ENCODE measurements at places on chromosomes 12 and 14.

DNA sequence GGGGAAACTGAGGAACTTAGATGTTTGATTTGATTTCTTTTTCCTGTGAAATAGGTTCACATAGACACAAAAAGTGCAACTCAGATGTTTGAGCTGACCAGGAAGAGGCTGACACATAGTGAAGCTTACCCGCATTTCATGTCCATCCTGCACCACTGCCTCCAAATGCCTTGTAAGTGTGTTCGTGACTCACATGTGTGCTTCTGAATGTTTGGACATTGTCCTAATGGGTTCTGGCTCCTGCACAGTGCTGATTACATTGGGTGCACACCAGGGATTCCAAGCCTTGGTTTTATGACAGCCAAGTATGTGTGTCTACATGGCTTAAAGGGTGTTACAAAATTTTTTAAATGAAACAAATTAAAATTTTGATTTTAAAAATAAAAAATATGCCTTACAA lies 137.4 kb downstream of the DAAM1 start:
- H3K4me3 ChIP-seq = no peak overlapping the region
- H3K27ac ChIP-seq = no peak overlapping the region
- H3K36me3 ChIP-seq = peaks cover 3% of the 10 kb centered on the region
- H3K4me1 ChIP-seq = no peaks in the 10 kb centered on the region

DNA sequence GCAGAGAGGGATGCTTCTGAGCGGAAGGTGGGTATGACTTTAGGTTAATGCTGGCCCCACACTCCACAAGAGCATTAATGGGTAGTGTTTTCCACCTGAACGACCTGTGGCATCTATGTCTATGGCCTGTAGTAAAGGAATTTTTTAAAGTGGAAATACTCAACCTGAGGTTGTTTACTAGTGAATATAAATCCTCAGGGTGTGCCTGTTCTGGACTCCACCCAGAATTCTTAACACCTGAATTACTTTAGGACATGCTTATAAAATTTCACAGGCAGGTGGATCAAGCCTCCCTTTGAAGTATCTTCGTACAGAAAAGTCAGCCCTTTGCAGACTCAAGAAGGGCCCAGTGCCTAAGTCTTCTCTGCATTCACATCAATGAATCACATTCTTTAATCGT lies 196.1 kb downstream of the ESR2 start:
- H3K27ac ChIP-seq = no peak overlapping the region
- peaks cover 43% of the 10 kb centered on the region for H3K36me3 ChIP-seq
- no peaks in the 10 kb centered on the region for H3K4me1 ChIP-seq
- H3K27me3 ChIP-seq = no peaks in the 10 kb centered on the region

- DNase-seq = no peak
- H3K4me1 ChIP-seq = no peaks in the 10 kb centered on the region
- H3K27ac ChIP-seq = no peak overlapping the region
- no peak overlapping the region for H3K4me3 ChIP-seq
Measured at GRCh38 chr12:64170730-64171129, 51.4 kb downstream of the KICS2 start.

GRCh38 chr12:108649669-108650068 lies 16.0 kb upstream of the SELPLG start:
- H3K4me1 ChIP-seq = peaks cover 15% of the 10 kb centered on the region
- no peaks in the 10 kb centered on the region for H3K27me3 ChIP-seq

DNA sequence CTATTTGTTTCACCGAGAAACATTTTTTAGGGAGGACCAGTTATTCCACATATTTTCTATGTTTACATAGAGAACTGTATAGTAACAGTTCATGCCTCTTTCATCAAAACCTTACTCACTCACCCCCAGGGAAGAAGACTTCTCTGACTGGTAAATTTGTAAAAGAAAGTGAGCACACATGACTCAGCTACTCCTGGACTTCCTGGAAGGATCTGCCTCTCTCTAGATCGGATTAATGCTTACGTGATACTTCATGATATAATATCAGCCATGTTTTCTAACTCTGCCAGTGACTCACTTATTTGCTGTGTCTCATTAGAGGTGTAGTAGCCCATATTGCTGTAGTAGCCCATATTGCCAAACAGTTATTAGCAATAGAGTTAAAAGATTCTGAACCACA lies 494.3 kb upstream of the ATXN7L3B start:
- H3K36me3 ChIP-seq = no peaks in the 10 kb centered on the region
- H3K27ac ChIP-seq = no peak overlapping the region

DNA sequence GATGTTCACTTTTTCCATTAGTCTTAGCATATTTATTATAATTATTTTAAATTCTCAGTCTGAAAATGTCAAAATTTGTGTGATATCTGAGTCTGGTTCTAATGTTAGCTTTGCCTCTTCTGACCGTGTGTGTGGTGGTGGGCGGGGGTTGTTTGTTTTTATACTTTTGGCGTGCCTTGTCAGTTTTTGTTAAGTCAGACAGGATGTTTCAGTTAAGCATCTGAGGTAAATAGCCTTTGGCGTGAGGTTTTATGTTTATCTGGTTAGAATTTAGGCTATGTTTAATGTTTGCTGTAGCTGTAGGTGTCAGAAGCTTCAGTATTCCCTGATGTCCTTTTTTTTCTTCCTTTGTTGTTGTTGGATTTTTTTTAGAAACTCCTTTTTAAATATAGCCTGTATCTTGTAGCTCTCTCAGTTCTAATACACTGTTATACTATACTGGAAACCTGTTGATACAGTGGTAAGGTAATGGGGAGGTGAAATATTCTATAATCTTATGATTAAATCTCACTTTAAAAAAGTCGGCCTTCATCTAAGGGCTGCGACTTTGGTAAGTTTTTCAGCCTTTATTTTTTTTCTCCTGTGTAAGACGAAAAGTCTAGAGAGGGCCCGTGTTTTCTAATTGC lies 111.6 kb downstream of the SCAF11 start:
- no peak overlapping the region for H3K4me3 ChIP-seq
- peak overlapping the region; percentile 49 for H3K27ac ChIP-seq
- peaks cover 19% of the 10 kb centered on the region for H3K4me1 ChIP-seq
- peak; percentile 4 for DNase-seq
- peaks cover 13% of the 10 kb centered on the region for H3K36me3 ChIP-seq

DNA sequence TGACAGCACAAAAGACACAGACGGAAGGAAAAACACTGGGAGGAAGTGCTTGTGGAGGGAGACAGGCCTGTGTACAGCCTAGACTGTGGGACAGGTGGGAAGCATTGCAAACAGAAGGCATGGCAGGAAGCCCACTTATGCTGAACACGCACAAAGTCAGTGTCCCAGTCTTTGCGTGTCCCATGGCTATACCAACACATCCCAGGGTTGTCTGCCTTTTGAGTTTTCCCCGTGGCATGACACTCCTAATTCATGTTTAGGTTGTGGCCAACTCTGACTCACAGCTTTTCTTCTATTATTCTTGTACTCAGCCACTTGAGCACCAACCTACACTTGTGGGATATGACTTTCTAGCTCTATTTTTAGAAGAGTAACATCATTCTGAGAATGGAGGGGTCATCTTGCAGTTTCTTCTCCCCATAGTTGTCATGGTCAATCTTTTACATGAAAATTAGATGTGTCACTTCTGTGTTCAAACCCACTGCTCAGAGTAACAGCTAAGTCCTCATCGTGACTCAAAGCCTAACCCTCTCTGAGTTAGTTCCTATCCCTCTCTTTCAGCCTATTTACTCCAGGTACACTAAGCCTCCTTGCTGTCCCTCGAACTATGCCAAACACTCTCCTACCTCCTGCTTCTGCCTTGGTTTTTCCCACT lies 27.5 kb upstream of the JPH4 start:
- H3K27ac ChIP-seq = no peak overlapping the region
- no peaks in the 10 kb centered on the region for H3K27me3 ChIP-seq
- no peak for DNase-seq
- no peaks in the 10 kb centered on the region for H3K36me3 ChIP-seq
- peaks cover 23% of the 10 kb centered on the region for H3K4me1 ChIP-seq

- no peak overlapping the region for H3K4me3 ChIP-seq
- H3K36me3 ChIP-seq = no peaks in the 10 kb centered on the region
- H3K27me3 ChIP-seq = no peaks in the 10 kb centered on the region
- H3K4me1 ChIP-seq = no peaks in the 10 kb centered on the region
- H3K27ac ChIP-seq = no peak overlapping the region
Measured at GRCh38 chr14:101357038-101357437, 204.3 kb upstream of the DIO3 start.

All from CD8-positive, alpha-beta memory T cell (primary cell).